ENCODE measurements at places on chromosomes 16 and 17.
A peak's percentile ranks its signal among the peaks of the same experiment; 100 is the strongest.

DNA sequence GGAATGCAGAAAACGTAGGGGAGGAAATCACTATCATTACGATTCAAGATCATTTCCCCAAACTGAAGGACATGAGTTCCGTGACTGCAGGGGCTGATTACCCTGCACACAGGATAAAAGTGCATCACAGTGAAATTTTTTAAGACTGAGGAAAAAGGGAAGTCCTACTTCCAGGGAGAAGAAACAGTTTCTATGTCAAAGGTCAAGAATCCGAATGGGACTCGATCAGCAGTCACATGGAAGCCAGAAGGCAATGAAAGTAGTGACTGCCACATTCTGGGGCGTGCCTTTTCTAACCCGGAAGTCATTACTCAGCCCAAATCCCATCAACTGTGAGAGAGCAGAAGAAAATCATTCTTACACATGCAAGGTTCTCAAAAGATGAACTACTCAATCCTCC, 12.1 kb downstream of the ZZEF1 start:
- no peak for DNase-seq

DNA sequence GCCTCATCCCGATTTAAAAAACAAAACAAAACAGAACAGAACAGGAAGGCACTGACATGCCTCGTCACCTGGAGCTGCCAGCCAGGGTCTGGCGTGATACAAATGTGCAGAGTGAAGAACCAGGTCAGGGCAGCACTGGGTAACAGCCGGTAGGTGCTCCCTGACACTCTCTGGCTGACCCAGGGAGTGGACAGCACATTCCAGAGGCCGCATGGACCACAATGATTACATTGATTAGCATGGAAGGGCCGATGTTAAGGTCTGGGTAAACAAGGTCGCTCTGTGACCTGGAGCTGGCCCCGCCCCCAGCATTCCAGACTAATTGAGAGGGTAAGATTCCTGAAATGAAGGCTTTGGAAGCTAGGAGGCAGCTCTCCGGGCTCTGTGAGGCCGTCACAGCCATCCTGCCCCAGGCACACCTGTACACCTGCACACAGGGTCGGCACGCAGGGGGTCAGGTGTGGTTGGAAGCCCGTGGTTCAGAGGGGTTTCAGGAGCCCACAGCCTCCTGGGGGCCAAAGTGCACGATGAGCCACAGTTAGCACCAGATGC, 21.4 kb downstream of the PIEZO1 start:
- no peak for DNase-seq

- DNase-seq: no peak
Measured at GRCh38 chr16:1980030-1980769, 1.1 kb downstream of the NOXO1 start.

DNA sequence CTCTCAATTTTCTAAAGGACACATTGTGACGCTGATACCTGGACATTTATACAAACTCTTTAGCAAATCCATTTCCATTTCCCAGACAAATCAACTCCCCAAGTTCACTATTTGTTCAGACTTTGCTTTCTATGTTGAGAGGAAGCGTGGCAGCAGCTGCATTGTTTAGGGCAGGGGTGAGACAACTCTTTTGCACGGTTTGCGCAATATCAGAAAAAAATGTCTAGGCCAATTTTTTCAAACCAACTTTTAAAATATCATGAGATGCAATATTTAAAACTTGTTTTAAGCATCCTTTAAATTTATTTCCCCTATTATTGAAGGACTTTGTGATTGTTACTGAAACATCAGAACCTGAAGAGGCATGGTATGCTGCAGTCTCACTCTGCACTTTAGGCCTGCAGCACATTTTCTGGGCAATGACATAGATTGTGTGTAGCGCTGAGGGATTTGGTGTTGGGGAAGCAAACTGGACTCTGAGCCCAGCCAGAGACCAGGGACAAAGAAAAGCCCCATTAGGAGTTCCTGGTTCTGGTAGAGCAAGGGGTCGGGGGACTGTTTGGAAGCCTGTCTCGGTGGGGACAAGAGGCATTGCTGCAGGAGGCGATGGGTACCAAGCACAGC, 6.4 kb upstream of the CCDC182 start:
- DNase-seq: no peak

DNA sequence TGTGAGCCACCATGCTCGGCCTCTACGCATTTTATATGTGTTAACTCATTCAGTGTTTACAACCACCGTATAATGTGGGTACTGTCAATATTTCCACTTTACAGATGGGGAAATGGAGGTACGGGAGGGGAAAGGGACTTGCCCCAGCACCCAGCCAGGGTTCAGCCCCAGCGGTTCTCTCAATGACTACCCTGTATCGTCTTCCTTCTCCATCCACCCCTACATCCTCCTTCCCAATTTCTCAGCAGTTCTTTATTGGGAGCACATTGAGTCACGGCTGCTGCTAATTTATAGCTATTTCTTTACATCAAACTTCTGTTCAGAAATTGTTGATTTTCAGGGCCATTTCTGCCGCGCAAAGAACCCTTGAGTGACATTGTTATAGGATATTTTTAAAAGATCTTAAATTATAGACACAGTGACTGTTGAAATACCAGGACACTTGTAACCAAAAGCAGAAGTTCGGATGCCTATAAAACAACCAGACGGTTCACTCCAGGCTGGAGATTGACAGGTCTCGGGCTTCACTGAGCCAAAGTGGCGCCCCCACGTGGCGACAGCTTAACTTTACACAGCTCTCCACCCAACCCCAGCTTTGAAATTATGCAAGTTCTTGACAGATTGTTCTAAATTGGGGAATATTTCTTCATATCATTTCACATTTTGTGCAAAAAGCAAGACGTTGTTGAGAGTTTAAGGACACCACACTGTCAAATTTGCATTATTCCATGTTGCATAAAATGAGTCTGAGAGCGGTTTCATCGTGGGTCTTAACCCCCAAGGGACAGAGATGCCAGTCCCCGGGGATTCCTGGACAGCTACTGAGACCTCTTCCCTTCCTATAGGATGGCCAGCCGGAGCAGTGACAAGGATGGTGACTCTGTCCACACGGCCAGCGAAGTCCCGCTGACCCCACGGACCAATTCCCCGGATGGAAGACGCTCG, 11.8 kb downstream of the SYT17 start:
- DNase-seq: no peak

DNA sequence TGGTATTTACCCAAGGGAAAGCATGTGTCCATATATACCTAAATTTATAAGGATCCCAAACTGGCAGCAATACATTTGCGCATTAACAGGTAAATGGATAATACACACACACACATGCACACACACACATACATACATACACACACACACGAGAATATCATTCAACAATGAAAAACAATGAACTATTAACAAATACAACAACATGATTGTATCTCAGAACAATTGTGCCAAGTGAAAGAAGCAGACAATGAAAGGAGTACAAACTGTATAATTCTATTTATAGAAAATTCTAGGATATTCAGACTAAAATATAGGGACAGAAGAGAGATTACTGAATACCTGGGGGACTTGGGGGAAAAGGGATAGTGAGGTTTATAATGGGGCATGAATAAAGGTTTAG, 323.0 kb downstream of the KCNJ2 start:
- no peak for DNase-seq

DNA sequence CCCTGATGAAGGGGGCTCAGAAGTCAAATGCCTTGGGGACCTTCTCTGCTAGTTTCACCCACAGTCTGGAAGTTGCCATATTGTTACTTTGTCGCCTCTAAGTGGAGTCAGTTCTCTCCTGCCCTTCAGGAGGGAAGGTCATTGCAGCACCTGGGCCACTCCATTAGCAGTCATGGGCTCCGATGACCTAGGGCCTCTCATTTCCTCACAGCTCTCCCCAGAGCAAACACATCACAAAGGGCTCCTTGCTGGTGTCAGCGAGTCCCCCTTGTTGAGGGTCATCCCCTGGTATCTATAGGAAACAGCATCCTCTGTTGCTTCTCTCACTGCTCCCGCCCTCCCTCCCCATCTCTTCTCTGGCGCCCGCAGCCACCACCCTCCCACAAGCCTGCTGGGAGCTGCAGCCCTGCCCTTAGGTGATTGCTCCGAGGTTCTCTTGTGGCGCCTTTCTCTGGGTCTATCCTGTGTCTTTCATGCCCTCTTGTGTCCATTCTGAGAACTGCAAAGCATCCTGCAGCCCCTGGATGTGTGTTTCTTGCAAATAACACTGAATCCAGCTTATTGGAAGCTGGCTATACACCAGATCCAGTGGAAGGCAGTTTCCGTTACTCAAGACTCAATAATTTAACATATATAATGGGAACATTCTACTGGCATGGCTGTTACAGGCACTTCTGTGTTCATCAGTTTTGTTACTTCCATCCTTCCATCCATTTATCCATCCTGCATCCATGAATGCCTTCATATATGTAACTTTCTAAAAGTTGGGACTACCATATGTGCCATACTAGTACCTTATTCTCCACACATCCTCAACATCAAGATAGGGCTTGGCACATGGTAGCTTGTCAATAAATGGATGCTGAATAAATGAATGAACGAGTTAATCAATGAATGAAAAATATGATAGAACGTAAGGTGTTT, 21.2 kb downstream of the PDILT start:
- DNase-seq: peak; percentile 74

DNA sequence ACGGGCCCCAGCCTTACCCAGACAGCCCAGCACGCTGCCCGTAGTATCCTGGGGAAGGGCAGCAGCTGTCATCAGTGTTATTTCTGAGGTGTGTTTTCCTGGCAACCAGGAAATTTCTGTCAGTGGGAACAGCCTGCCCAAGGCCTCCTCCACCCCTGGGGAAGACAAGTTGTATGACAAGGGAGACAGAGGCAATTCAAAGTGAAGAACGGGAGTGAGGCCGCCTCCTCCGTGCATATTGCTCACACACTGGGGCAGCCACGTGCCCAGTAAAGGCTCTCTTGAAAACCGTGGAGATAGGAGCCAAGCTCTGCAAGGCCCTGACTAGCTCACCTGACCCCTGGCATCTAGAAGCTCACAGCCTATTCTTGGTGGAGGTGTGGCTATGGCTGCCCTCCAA, 57.6 kb downstream of the RAI1 start:
- DNase-seq: no peak

DNA sequence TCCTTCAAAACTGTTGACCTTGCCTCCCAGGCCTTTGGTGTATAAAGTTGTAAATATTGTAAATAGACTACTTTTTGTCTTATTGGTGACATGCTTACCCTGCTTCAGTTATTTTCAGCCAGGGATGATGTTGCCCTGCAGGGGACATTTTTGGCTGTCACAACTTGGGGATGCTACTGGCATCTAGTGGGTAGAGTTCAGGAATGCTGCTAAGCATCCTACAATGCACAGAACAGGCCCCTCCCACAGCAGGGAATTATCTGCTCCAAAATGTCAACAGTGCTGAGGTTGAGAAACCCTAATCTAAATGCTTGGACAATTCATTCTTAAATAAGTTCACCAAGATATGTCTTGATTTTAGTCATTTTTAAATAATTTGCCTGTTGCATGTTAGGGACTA, 459.8 kb downstream of the PMP22 start:
- no peak for DNase-seq

GRCh38 chr16:143047-143446, 4.6 kb upstream of the NPRL3 start:
- no peak for DNase-seq

GRCh38 chr17:15966183-15966878, 21.4 kb downstream of the ADORA2B start:
- peak; percentile 33 for DNase-seq

DNA sequence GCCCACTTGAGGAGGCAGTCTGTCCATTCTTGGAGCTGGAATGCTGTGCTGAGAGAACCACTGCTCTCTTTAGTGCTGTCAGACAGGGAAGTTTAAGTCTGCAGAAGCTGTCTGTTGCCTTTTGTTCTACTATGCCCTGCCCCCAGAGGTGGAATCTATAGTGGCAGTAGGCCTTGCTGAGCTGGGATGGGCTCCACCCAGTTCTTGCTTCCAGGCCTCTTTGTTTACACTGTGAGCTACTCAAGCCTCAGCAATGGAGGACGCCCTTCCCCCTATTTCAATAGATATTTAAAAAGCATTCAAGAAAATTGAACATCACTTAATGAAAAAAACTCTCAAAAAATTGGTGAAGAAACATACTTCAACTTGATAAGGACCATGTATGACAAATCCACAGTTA, 313.5 kb downstream of the PHKB start:
- no peak for DNase-seq

DNA sequence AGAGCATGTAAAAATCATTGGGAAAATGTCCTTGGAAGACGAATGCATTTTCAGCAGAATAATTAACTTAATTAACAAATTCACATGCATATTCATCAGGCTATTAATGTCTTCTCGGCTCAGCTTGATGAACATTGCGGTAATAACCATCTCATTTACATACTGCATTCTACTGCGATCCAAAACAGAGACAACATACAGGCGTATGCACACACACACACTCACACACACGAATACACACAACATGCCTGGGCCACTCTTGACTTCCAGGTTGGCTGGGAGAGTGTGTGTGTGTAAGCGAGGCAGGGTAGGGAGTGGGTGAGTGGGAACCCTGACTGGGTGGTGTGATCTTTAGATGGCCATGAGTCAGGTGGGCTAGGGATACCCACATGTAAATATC, 44.7 kb downstream of the NEUROD2 start:
- no peak for DNase-seq

GRCh38 chr16:7381671-7382070, 49.0 kb downstream of the RBFOX1 start:
- no peak for DNase-seq

GRCh38 chr16:31202414-31203375, at the start of gene PYCARD:
Gene PYCARD (minus strand): TSS chr16:31202760. CDS start chr16:31202690, 70 bp downstream.
- no peak for DNase-seq

DNA sequence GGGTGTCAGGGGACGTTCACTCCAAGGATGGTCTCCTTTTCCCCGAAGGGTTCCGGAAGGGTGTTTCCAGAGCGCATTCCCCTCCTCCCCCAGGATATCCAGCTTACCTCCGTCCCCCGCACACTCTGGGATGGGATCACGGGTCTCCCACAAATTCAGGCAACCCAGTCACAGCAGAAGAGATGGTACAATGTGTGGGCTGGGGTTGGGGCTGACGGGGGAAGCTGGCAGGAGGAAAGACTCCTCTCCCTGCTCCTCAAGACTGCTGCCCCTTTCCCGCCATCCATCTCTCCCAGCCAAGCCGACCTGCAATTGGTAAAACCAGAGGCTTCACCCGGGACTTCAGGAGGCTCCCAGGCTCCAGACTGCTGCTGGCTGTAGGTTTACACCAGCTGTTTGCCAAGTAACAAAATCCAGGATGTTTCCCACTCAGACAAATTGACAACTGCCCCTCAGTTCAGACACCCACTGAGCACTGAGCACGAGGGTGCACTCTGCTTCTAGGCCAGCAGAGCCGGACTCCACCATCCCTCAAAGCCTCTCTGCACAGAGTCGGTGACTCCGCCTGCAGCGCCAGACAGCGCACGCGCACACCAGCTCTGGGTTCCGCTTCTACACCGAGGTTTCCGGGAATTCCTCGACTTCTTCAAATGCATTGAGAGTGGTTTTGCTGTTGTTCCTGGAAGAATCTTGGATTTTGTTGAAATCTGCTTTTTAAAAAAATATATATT, 37.7 kb downstream of the ASPA start:
- no peak for DNase-seq
